Fibroblast of the aortic adventitia (primary cell): ENCODE measurements at places on chromosomes 7 and 10. TPM values are rescaled to one million over a fixed set of nuclear protein-coding genes. Genes with fewer than 3 reads are reported as not detected.

The ZNF92 gene
- total RNA-seq, result 4.7 and 7.7 TPM in 2 replicates

The LFNG gene
- total RNA-seq, result 0.72 and 2.3 TPM in 2 replicates

The FGF8 gene
- total RNA-seq, result not detected in 2 replicates

The CREM gene
- total RNA-seq, result 10.1 and 27.2 TPM in 2 replicates

The GIMAP4 gene
- total RNA-seq, result 0.18 and 1.3 TPM in 2 replicates

The C7orf57 gene
- total RNA-seq, result 0.09 TPM in 1 of 2 replicates, not detected in the other

The SLIT1 gene
- total RNA-seq, result 0.09 TPM in 1 of 2 replicates, not detected in the other

The ADIRF gene
- 37.8 and 48.4 TPM in 2 replicates for total RNA-seq
